ENCODE measurements at places on chromosomes 12 and 14.
A peak's percentile ranks its signal among the peaks of the same experiment; 100 is the strongest.

DNA sequence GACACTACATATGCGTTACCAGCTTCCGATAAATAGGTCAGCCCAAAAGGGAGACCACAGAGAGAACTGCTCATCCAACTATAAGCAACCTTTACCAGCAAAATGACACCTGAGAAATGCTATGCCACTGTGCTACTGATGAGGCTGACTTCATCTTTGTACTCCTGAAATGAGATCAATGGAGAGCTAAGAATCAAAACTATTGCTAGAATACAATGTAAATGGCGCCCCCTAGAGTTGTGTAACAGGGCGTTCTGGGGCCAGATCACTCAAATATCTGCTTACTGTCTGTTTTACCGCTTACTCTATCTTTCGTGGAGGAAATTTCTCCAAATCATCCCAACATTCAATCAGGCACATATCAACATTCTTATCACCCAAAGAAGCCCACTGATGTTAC lies 4.6 kb downstream of the ZNF384 start:
- peak; percentile 27 for DNase-seq

DNA sequence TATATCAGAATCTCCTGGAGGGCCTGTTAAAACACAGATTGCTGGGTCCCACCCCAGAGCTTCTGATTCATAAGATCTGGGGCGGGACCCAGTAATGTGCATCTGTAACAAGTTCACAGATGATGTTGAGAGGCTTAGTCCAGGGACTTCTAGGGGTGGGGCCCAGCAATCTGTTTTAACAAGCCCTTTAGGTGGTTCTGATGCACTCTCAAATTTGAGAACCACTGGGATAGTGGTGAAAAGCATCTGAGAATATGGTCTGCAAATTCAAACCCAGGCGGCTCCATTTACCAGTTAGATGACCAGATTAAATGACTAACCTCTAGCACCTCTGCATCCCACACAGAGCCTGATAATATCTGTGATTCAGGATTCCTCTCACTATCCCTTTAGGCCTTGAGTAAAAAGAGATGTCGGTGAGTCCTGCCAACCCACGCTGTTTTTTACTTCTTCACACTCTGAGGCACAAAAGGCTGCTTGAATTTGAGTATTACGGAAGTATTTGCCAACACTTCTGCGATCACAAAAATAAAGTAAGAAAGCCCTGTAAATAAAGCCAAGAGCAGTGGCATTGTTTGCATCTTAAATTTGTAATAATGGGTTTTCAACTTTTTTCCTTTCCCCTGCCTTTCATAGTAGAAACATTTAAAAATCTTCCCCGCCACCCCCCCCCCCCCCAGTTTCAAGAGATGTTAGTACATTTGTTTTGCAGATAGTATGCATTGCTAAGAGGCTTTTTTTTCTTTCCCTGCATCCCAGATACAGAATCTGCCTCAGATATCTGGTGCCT lies 1.8 kb upstream of the FRS2 start:
- DNase-seq: no peak

DNA sequence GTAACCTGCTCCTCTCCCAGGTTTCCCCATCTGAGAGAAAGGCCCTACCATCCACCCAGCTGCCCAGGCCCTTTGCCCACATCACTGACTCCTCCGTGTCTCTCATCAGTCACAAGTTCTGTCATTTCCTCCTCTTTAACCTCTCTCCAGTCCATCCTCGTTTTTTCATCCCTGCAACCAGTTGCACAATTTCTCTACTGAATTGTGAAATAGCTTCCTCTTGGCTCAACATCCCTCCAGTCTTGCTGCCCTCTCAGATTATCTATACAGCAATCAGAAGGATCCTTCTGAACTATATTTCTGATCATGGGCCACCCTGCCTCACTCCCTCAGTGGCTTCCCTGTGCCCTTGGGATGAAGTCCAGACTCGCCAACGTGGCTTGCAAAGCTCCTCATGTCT lies 6.8 kb downstream of the FAM161B start:
- no peak for DNase-seq

DNA sequence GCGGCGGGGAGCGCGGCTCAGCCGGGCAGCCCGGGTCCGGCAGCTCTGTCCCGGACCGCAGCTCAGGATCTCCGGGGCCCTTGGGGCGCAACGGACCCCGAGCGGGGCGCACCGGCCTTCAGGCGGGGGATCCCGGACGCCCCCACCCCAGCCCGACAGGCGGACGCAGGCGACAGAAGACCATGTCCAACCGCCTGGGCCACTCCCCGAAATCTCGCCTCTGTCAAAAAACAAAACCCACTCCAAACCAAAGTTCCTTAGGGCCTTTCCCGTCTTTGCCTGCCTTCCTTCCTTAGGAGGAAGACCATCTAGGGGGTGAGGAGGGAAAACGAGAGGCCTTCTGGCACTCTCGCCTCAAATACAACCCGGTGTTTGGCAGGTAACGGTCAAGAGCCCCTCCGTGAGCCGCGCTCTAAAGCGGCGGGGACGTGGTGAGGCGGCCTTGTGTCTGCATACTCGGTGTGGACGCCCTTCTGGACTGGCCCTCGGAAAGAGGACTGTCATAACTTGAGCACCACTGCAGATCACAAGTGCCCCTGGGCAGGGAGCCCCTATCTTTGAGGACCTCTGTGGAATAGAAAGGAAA lies 604 bp downstream of the HCFC2 start:
- peak; percentile 9 for DNase-seq

DNA sequence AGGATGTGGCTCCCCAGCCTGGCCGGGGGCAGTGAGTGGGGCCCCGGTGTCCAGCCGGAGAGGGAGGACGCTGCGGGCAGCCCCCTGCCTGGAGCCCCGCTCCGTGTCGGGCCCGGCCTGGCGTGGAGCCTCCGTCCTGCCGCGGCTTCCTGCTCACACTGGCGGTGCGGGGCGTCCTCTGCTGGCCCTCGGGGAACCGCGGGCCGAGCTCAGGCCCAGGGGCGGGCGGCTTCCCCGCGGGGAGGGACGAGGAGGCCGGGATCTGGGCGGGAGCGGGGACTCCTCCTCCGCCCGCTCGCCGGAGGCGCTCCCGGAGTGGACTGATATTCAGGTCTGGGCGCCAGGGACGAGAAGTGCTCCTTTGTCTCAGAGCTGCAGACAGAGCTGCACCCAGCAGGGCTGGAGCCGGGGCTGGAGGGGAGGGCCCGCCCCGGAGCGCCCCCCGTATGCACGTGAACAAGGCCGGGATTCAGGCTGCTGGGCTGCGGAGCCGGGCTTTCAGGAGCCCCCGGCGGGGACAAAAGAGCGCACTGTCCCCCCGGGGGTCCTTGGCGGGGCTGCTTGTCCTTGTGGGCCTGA lies 2.2 kb downstream of the MMP17 start:
- peak; percentile 60 for DNase-seq
